Cardiac muscle cell (in vitro differentiated cells and primary cell): ENCODE measurements at places on chromosomes 4 and X. TPM values are rescaled to one million over a fixed set of nuclear protein-coding genes. Genes with fewer than 3 reads are reported as not detected.

DNA sequence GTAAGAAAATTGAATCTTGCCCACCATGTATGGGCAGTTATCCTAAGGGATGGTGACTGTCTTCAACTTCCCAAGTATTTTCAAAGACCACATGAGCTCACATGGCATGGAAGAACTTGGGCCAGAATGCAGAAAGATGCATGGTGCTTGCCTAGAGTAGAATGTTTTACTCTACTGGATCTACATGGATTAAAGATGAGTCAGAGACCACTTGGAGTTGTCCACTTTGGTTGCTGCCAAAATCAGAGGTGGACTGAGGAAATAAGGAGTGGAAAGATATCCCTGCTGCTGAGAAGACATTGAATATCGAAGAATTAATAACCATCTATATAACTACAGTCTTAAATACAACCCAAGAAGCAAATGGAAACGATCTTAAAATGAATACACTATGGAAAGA is 498.1 kb downstream of the NLGN4X start:
- H3K27me3 ChIP-seq, result no peaks in the 10 kb centered on the region
- H3K4me1 ChIP-seq, result no peaks in the 10 kb centered on the region
- DNase-seq, result no peak

DNA sequence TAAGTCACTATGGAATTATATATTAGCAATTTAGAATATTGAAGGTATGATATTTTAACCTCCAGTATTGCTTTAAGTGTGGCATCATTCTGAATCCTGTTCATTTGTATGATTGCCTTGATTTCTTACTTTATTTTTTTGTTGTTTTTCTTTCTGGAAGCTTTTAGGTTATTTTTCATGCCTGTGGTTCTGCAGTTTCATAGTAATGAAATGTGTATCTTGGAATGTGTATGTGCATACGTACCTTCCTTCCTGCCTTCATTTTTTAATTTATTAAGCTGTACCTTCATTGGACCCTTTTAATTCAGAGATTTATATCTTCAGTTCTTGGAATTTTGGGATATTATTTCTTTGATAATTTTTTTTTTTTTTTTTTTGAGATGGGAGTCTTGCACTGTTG is 22.1 kb downstream of the CPEB2 start:
- peaks cover 8% of the 10 kb centered on the region for H3K4me1 ChIP-seq
- no peak for DNase-seq
- no peaks in the 10 kb centered on the region for H3K27me3 ChIP-seq
- H3K36me3 ChIP-seq, result peaks cover 11% of the 10 kb centered on the region
- H3K4me3 ChIP-seq, result no peak overlapping the region

The PNCK gene
- total RNA-seq, result 19.4 and 23.5 TPM in 2 replicates

The TIGD4 gene
- 0.56 and 1.5 TPM in 2 replicates for total RNA-seq

The CCKAR gene
- 0.89 and 1.5 TPM in 2 replicates for total RNA-seq

The OR13H1 gene
- not detected in 2 replicates for total RNA-seq

The PASD1 gene
- 0.18 and 0.30 TPM in 2 replicates for total RNA-seq
